Hypothalamus (tissue), 51 donors: ENCODE measurements at places on chromosomes 6 and 20.

DNA sequence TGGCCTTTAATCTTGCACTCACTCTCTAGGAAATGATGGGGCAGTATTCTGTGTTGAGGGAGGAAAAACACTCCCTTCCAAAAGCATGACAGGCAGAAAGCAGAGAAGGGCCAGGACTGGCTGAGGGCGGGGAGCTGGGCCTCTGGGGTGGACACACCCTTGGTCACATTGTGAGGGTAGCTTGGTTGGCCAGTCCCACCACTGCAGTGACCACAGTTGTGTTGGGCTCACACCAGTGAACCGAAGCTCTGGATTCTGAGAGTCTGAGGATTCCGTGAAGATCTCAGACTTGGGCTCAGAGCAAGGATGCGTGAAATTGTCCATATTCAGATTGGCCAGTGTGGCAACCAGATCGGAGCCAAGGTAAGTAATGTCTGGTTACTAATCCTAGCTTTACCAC lies at the start of gene TUBB1:
TUBB1 (plus strand) TSS at position 213 of the 400 bp plus-strand sequence; CDS start at position 307, 94 bp downstream.
- no peak for DNase-seq

- DNase-seq, result no peak
These were observed 482.5 kb downstream of the QKI start for GRCh38 chr6:163897030-163897429.

- DNase-seq, result no peak
These were observed 495.2 kb downstream of the PREX1 start for GRCh38 chr20:48332555-48332954.

GRCh38 chr6:13846841-13847240 lies 32.5 kb upstream of the MCUR1 start:
- DNase-seq, result no peak

- no peak for DNase-seq
These were observed 34.3 kb downstream of the GJA10 start for GRCh38 chr6:89928604-89929003.

DNA sequence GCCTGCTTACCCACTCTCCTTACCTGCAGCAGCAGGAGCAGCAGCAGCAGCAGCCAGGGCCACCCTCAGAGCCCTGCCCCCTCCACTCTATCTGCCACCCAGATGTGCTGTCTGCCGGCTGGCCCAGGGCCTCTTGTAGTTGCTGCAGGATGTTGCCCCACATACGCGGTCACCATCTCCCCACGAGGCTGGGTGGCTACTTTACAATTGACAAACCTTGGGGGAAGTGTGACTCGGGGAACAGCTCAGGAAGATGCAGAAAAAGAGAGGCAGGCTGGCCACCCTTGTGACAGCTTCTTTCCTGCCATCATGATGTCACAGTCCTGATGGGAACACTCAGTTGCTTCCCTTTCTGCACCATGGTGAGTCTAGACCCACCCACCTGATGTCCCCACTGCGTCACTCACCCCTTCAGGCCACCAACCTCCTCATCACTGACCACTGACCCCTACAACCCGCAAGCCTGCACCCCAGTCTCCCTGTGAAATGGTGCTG lies 14.5 kb downstream of the TREM1 start:
- DNase-seq, result peak; percentile 62

GRCh38 chr6:132961122-132961521 lies 146.8 kb downstream of the RPS12 start:
- DNase-seq, result no peak

DNA sequence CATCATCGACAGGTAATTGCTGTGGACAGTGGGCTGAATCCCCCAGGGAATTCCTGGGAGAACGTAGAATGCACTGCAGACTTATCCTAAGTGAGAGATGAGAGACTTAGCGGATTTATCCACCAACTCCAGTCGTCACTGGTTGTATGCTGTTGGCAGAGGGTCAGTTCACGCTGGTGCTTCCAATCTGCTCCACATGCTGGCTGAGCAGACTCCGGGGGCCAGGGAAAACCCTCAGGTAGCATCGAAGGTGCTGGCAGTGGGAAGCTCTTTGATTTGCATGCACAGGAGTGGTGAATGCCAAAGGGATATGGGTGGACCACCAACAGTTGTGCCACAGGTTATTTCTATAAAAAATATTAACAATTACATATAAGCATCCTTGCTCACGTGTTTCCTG lies 20.2 kb downstream of the TTLL9 start:
- DNase-seq, result no peak

GRCh38 chr20:33709398-33709797 lies 10.7 kb downstream of the PXMP4 start:
- no peak for DNase-seq

DNA sequence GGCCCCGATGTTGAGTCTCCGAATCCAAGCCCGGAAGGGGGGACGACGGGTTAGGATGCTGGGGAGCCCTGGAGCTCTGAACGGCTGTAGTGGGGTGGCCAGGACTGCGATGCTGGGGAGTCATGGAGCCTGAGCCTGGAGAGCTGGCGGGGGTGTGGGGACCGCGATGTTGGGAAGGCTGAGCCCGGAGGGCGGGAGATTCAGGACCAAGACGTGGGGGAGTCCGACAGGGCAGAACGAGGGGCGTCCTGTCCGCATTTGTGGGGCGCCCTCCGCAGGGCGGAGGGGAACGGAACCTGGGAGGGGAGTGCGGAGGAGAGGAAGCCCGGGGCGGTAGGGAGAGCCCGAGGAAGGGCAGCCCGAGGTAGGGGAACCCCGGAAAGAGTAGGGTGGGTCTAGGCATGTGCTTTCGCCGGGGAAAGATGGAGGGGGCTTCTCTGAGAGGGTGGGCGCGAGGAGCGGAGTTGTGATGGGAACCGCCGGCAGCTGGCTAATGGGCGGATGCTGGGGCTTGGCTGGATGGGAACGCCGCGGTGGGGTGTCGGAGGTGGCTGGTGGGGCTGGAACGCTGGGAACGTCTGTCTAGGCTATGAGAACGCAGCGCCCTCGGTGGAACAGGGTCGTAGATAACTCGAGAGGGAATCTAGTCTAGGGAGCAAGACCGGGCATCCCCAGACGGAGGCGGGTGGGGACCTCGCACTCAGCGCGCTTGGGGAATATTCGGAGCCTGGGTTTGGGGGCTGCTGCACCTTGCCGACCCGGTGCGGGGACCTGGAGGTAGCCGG lies 684 bp downstream of the PAQR8 start:
- peak; percentile 44 for DNase-seq

DNA sequence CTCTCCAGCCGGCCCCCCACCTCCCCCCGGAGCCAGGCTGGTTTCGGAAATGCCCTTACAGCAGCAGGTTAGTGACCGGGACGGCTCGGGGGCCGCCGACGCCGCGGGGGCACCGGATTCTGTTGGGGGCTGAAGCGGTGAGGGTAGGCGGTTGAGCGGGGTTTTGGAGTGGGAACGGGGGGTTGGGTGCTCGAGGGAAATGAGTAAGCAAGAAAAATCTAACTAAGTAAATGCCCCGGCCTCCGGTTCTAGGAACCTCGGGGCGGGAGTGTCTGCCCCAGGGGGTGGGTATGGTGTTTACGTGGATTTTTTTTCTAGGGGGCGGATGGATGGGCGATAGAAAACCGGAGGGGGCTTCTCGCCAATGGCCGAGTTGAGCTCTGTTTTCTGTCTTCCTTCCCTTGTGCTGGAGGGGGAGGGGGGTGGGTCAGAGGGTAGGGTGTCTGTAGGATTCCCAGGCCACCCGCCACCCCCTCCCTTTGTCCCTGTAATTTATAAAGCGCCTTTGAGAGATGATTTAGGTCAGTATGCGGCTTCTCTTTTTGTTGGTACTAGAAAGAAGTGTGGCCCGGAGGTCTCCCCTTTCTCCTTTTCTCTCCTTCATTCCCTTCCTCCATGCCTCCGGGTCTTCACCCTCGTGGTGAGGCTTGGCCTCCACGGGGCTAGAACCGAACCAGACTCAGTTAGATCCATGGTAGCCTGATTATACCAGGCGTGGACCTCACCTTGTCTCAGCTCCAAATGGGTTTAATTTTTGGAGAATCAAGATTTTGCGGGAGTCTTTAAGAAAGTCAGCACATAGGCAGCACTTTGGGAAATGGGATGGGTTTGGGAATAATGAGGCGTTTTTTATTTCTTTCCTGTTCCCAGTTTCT lies 2.3 kb downstream of the E2F3 start:
- DNase-seq, result no peak

DNA sequence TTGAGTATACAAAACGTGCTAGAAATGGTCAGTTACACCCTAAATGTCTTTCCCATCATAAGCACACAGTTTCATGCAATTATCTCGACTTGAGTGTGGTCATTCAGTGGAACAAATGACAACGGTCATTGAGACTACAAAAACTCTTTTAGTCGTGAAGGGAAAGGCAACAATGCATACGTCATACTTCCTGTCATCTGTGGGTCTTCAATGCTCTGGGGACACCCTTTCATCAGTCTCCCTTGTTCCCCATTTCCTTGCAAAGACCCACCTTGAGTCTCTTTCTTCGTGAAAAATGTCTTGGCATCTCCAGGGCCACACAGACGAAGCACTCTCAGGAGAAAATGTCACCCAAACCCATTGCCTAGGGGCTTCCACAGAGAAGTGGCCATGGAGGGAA lies 238.5 kb downstream of the GMPR start:
- DNase-seq, result no peak

- no peak for DNase-seq
These were observed 27.0 kb downstream of the IPCEF1 start for GRCh38 chr6:154329350-154330170.

DNA sequence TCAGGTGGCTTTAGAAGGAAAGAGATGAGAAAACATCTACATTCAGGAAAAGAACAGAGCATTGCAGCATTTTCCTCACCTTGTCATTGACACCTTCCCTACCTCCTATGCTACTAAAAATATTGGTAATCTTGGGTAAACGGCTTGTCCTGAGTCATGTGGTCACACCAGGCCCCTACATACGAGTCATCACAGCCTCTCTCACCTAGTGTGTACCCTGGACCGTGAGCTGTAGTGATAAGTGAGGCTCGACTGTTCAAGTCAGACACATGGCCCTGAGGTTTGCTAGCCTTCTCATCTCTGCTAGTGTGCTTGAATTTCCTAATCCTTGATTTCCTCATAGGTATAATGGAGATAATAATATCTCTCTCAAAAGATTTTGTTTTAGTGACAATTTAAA lies 29.6 kb upstream of the TMEM244 start:
- DNase-seq, result no peak

DNA sequence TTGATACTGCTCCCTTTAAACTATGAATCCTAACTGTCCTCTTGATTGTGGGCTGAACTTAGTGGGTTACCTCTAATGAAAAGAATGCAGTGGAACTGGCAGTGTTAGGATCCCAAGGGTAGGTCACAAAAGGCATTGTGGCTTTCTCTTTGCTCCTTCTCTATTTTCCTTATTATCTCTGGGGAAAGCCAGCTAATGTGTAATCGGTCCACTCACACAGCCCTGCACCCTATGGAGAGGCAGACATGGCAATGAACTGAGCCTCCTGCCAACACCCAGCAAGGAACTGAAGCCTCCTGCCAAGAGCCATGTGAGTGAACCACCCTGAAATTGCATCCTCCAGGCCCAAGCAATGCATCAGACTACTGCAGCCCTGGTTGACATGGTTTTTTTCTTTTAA lies 24.6 kb upstream of the ZNF133 start:
- no peak for DNase-seq

GRCh38 chr6:137761072-137761471 lies 106.0 kb upstream of the TNFAIP3 start:
- no peak for DNase-seq

- DNase-seq, result no peak
These were observed 98.7 kb downstream of the ANKRD60 start for GRCh38 chr20:58129721-58130151.

DNA sequence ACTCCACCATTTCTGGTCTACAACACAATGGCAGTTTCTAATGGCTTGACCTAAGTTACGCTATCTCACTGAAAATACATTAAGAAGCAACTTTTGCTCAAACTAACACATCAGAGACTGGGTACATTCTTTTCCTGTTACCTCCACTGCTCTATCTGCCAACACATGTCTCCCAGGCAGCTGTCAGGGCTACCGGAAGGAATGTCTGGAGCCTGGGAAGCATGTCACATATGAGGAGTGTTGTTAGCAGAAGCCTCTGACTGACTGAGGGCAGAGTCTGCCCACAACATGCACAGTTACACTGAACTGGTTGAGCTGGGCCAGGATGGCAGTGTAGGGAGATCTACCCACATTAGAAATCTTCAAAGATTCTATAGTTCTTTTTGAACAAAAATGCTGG lies 264.5 kb downstream of the KIF16B start:
- DNase-seq, result no peak

GRCh38 chr6:79469376-79470246 lies 67.6 kb downstream of the LCA5 start:
- no peak for DNase-seq

GRCh38 chr6:31419842-31420241 lies 16.4 kb downstream of the MICA start:
- DNase-seq, result no peak

- DNase-seq, result peak; percentile 34
These were observed 203.3 kb downstream of the ARID1B start for GRCh38 chr6:156980515-156980914.

GRCh38 chr6:50817646-50817950 lies 1.1 kb upstream of the TFAP2B start:
- no peak for DNase-seq

- no peak for DNase-seq
These were observed 350.0 kb upstream of the MANEA start for GRCh38 chr6:95227351-95227750.
